Stimulated activated CD4-positive, alpha-beta T cell treated with anti-CD3 and anti-CD28 coated beads, Interleukin-15, amount 100 ng/mL, for 24 hours (primary cell): ENCODE measurements at places on chromosomes 11 and 22.

DNA sequence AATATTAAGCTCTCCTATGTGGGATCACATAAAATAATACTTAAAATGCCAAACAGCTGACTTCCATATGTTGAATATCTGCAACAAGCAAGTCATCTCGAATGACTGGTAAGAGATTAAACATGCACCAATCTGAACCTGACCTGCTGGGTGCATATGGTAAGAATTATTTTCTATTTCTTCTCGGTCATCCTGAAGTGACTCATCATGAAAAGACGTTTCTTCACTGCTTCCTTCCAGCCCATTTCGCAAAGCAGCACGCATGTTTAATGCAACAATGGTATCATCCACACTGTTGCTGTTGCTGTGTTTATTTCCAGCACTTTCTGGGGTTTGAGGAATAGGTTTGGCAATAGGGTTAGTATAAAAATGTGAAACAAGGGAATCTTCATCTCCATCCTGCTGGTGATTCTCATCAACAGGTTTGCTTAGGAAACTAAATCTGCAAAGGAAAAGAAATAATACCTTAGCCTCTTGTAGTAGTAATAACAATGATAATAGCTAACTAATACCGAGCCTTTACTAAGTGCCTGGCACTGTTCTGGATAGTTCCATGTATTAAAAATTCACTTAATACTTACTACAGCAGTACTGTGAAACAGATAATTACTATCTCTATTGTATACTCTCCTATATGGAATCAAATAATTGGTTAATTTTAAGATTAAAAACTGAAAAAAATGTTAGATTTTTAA is 52.0 kb upstream of the CHRNA10 start:
- DNase-seq, result no peak

- DNase-seq, result no peak
Measured at GRCh38 chr11:15668718-15669117, 554.0 kb downstream of the INSC start.

GRCh38 chr11:105786741-105787140 is 176.9 kb downstream of the GRIA4 start:
- DNase-seq, result no peak

GRCh38 chr11:42237701-42238235 is 778.3 kb upstream of the LRRC4C start:
- DNase-seq, result no peak

DNA sequence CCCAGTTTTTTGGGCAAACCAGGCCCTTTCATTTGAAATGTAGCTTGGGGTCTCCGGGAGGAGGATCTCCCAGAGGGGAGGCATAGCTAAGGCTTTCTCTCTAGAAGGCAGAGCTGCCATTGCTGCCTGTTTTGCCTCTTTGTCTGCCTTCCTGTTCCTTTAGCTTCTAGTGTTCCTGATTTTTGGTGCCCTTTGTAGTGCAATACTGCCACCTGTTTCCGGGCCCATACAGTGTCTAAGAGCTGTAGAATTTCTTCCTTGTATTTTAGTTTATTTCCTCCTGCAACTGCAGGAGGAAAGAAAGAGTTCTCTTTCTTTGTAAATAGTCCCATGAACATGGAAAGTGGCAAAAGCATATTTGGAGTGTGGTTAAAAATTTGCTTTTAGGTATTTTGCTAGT is 19.3 kb upstream of the GLYATL1 start:
- no peak for DNase-seq

DNA sequence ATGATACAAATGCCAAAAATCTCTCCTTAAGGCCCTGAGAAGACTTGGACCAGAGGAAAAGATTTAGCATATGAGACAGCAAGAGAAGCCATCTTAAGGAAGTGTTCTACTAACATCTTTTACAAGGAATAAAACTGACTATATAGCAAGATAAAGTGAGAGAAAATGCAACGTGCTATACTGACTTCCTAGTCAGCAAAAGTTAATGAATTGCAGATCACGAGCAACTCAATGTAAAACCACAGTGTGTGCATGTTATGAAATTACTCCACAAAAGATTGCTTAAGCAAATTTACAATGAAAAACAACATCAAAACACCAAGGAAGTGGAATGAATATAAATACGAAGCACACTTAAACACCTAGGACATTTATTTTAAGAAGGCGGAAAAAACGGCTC is 187.5 kb downstream of the CADM1 start:
- no peak for DNase-seq

DNA sequence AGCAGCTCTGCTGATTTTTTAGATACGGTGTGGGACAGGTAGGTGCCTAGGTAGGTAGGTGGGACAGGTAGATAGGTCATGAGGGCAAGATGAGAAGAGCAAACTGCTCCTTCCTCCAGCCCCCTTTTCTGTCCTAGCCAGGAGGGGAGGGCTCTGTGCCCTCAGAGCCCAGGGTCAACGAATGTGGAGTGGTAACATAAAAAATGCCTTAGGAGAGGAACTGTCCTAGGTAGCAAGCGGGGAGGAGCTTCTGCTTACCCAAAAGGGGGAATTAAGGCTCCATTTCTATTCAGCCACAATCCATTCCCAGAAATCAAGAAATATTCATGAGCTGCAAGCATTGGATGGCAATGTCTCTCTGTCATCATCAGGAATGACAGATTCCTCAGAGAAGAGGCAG is 234.8 kb downstream of the GRIK4 start:
- no peak for DNase-seq

DNA sequence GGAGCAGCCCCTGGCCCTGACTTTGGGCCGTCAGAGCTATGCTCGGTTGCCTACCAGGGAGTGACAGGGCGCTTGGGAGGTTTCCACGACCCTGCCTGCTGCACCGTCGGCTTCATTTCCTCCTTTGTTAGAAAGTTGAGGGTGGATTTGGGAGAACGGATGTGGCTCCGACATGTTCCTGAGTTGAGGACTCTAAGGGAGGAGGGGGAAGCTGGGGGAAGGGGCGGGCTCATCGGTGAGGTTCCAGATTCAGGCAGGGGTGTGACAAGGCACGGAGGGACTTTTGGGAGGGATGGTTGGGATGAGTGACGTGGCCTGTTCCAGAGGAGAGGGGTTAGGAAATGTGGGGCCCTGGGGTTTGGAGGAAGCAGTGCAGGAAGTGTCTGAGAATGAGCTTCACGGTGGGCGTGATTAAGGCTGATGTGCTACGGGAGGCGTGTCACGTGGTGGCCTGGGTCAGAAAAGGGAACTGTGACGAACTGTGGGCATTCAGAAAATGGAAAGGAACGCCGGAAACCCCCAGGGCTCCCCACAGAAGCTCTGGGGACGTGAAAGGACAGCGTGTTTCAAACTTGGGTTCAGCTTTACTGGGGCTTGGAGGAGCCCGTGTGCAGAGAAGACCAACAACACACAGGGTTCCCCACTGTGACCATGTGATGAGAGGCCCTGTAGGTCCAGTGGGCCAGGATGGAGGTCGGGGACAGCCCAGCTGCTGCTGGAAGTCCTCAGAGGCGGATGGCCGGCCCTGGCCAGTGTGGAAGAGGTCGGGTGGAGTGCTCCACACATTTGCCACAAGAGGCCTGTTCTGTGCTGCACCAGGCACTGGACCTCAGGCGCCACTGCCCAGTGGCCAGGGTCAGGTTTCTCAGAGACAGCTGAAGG is 2.8 kb downstream of the PARVB start:
- peak; percentile 80 for DNase-seq

GRCh38 chr11:733072-733471 is 14.2 kb upstream of the TALDO1 start:
- no peak for DNase-seq

GRCh38 chr22:41687901-41688364 is 734 bp downstream of the SNU13 start:
- DNase-seq, result peak; percentile 41

- DNase-seq, result no peak
Measured at GRCh38 chr11:2589538-2589934, 110.3 kb downstream of the KCNQ1OT1 start.

- no peak for DNase-seq
Measured at GRCh38 chr11:206002-206384, 1.2 kb downstream of the BET1L start.

DNA sequence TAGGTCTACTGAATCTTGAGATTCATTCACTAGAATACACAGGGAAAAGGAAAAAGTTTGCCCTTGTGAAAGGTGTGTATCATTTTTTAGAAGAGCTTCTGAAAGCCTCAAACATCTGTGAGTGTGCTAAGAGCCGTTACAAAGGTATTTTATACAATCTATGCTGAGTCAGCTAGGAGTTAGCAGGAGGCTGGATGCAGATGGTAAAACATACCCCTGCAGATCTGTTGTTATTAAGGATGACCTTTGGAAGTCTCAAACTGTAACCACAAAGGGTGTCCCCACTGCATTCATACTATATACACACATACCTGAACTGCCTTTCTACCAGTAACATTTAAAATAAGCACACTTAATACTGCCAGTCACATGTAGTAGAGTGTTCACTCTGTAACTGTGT is 8.4 kb upstream of the C11orf91 start:
- no peak for DNase-seq

DNA sequence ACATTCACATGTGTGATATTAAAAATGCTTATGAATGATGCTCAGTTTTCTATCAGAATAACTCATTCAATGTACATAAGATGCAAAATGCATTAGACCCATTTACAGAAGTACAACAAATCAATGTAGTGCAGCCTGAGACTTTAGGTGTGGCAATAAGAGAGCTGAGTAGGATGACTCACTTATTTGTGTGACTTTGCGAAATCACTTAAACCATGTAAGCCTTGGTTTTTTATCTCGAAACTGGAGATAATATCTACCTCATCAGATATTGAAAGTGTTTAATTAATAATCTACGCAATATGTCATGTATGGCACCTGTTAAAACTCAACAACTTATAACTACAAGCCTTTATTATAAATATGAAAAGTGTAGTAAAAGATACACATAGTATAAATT is 105.7 kb upstream of the LUZP2 start:
- no peak for DNase-seq

- no peak for DNase-seq
Measured at GRCh38 chr11:120257346-120257745, 17.4 kb downstream of the POU2F3 start.

- DNase-seq, result no peak
Measured at GRCh38 chr22:46834021-46834737, 71.7 kb downstream of the TBC1D22A start.

DNA sequence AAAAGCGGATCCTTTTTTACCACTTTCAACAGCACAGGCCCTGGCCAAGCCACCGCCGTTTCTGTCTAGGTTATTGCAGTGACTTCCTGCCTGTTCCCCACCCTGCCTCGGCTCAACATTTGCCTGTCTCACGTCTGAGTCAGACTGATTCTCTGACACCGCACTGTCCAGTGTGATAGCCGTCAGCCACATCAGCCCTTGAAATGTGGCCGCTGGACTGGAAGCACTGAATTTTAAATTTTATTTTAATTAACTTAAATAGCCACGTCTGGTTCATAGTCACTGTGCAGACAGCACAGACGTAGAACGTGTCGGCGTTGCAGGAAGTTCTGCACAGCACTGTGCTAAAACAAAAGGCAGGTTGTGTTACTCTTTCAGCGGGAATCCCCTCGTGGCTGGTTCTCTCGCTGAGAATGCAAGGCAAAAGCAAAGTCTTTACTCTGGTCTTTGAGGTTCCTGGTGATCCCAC is 56.3 kb upstream of the ADSL start:
- peak; percentile 72 for DNase-seq

- no peak for DNase-seq
Measured at GRCh38 chr11:114031967-114032320, 27.6 kb upstream of the ZBTB16 start.

DNA sequence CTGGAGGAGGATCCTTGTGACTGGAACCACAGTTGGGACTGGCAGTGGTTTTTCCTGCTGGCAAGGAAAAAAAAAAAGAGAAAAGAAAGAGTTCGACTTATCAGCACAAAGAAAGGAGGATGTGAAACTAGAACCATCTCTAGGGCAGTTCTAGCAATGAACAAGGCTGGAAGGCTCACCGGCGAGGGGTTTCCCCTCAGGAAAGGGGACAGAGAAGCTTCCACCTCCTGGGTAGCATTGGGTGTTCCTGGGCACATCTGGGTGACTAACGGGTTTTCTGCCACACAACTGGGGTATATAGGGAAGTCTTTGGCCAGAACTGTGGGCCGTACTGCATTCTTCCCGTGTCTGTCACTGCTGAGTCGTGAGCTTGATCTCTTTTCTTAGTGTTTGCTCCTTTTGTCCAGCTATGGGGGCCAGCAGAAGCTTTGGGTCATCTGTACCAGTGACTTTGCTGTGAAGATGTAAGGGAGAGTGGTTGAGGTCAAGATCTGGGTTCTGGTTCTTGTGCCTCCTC is 109.4 kb upstream of the OR4B1 start:
- DNase-seq, result peak; percentile 76

GRCh38 chr22:49334449-49334789 is 493.3 kb downstream of the BRD1 start:
- no peak for DNase-seq

GRCh38 chr11:2666828-2667570 is 32.8 kb downstream of the KCNQ1OT1 start:
- DNase-seq, result no peak

GRCh38 chr11:22510010-22510409 is 115.6 kb downstream of the FANCF start:
- no peak for DNase-seq

GRCh38 chr22:27638329-27639233 is 163.0 kb downstream of the MN1 start:
- no peak for DNase-seq

DNA sequence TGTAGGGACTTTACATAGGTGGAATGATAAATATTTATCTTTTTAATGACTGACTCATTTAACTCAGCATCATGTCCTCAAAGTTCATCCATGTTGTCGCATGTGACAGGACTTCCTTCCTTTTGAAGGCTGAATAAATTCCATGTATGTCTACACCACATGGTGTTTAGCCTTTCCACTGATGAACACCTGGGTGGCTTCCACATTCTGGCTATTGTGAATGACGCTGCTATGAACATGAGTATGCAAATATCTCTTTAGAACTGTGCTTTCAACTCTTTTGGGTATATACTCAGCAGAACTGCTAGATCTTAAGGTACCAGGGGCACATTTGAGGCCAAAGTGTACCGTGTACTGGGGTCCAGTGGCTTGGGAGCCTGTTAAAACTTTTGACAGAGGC is 24.1 kb downstream of the LARGE1 start:
- DNase-seq, result no peak

DNA sequence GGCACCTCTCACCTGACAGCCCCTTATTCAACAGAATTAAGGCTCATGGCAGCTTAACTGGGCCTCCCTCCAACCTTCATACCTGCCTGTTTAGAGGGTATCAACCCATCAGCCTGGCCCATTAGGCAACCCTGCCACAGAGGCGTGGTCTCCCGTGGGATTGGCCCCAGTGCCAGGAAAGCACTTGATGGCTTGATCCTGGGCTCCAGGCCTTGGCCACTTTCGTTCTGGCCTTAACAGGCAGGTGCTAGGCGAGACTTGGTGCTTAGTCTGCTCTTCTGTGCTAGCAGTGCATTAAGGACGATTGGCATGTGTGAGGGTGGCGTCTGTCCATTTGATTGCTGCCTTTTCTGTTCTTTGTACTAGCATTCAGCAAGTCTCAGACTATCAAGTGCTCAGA is 75.2 kb downstream of the CABIN1 start:
- no peak for DNase-seq
